Karpas-422 (cell line): ENCODE measurements at places on chromosomes 12 and 14.

DNA sequence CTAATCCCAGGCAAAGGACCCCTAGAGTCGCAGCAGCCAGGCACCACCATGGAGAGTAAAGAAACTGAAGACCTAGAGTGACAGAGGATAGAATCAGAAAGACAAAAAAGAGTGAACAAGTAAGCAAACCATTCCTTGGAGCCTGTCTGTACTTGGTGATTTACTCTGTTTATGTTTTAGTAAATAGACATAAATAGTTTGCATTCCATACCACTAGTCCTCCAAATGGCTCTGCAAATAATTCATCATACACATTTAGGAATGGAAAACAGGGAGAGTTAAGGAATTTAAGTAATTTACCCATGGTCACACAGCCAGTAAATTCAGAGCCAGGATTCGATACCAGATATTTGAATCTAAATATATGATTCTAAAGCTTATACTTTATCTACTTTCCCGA, 2.8 kb downstream of the OLR1 start:
- no peak for DNase-seq

DNA sequence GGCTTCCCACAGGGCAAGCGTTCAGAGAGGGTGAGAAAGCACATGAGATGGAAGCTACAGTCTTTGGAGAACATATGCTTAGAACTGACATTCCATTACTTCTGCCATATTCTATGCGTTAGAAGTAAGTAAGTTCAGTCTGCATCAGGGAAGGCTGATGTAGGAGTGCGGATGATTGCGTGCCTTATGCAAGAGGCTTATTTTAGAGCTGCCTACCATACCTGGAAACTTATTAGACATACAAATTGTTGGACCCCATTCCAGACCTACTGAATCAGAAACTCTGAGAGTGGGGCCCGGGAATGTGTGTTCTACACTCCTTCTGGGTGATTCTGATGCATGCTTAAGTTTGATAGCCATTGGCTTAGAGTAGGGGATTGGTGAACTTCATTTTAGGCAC, 174.9 kb downstream of the KTN1 start:
- no peak for DNase-seq

DNA sequence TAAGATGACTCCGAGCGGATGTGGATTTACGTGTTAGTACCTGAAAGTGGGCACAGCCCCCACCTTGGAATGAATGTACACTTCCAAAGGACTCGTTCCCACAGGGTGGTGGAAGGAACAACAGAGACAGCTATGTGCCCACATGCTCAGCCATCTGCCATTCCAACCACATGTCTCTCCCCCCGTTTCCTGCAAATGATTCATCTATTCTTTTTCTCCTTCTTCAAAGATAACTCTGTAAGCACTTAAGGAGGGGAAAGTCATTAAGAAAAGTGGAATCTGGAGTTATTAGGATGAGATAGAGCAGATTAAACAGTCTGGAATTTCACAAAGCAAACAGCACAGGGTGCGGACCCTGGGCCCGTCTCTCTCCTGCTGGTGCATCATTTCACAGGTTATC, 18.5 kb upstream of the DUSP6 start:
- no peak for DNase-seq

- DNase-seq, result no peak
Measured at GRCh38 chr12:57760347-57760982, 5.6 kb downstream of the MARCHF9 start.

DNA sequence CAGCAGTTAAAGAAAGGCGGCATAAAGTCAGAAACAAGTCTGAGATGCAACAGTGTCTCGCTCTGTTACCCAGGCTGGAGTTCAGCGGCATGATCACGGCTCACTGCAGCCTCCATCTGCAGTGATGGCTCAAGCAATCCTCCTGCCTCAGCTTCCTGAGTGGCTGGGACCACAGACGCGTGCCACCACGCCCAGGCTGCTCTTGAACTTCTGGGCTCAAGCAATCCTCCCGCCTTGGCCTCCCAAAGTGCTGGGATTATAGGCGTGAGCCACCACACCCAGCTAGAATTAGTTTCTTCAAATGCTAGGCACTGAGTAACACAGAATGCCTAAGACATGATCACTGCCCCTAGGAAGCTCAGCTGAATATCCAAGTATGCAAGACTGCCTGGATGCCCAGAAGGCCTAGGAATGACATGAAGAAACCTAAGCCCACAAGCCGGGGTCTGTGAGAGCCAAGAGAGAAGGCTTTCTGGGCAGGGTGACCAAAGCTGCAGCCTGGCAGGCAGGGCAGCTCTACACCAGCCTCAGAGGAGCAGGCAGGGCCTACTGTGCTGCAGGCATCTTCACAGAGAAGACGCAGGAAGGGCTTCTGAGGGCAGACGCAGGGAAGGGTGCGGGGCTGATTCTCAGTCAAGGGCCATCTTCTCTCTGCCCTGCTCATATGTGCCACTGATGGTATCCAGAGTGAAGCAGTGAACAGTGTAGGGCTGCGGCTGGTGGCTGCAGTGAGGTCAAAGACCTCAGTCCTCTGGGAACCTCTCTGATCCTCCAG, 4.3 kb upstream of the PPP2R5C start:
- no peak for DNase-seq

DNA sequence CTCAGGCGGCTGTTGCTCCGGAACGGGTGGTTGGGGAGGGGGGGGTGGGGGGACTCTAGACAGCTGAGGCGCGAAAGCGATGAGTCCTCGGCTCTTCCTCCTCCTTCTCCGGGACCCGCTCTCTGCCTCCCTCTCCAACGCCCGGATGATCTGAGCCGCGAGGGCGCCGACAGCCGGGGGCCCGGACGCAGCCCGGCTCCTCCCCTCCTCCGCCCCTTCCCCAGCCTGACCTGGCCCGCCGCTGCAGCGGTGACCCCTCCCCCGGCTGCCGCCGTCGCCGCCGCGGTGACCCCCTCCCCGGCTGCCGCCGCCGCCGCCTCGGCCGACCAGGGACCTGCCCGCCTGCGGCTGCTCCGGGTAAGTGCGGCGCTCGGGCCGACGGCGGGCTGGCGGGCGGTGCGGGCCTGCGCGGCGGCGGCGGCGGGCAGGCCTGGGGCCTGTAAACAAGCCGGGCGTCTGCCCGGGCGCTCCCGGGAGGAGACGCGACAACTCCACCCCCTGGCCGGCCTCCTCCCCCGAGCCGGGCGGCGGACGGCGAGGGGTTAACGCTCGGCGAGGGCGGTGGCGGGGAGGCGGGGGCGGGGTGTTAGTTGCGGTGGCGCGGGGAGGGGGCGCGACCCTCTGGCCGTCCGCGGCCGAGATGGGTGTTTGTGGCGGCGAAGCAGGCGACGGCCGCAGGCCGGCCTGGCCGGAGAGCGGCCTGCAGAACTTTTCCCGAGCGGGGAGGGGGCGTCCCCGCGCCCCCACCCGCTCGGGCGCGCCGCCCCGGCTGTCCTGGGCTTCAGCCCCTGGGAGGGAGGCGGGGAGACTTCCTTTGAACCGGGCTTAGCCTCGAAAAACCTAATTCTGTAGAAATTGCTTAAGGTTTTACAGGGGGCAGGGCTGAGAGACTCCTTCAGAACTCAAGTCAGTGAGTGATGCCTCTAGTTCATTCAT, 568 bp downstream of the PPM1A start:
- DNase-seq, result peak; percentile 92

DNA sequence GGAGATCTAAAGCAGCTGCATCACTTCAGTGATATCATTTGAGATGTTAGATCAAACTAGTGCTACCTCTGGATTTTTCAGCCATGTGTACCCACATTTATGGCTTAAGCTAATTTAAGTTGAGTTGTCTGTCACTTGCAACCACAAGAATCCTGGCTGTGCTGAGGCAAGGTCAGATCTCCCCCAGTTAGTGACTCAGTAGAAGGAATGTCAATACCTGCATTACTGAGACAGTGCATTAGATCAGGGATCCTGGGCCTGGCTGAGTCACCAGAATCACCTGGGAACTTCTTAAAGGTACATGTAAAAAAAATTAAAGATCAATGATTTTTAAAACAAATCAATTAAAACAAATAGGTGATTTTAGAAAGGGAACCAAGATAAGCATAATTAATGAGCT, 84.6 kb upstream of the GRIN2B start:
- no peak for DNase-seq

GRCh38 chr12:9273276-9273675, 65.1 kb upstream of the PZP start:
- DNase-seq, result no peak

GRCh38 chr12:130847112-130847511, 8.1 kb upstream of the STX2 start:
- DNase-seq, result no peak

DNA sequence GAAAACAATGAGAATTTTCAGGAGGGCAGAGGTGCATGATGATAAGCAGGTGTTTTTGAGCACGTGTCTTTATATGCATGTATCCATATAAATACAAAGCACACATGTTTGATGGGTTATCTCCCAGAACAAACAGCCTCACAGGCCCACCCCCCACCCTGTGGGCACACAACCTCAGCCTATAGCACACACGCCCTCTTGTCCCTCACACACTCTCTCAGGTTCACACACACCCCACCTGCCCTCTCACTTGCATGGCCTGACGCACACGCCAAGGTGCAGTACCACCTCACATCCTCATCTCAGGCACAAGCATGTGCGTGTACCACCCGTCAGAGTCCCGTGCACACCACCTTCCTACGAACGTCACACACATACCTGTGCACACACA, 8.6 kb upstream of the KRT8 start:
- no peak for DNase-seq

GRCh38 chr14:75259510-75259855, 19.1 kb upstream of the FOS start:
- DNase-seq, result peak; percentile 67

DNA sequence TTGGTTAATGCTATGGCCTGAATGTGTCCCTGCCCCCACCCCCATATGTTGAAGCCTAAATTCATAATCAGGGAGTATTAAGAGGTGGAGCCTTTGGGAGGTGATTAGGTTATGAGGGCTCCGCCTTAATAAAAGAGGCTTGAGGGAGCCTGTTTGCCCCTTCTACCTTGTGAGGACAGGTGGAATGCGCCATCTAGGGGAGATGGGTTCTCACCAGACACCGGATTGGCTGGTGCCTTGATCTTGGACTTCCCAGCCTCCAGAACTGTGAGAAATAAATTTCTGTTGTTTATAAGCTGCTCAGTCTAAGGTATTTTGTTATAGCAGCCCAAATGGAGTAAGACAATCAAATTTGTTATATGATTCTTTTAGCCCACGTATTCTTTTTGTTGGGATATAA, 148.3 kb downstream of the PTCSC3 start:
- DNase-seq, result peak; percentile 94

GRCh38 chr12:14207905-14208551, 157.5 kb upstream of the ATF7IP start:
- DNase-seq, result no peak

DNA sequence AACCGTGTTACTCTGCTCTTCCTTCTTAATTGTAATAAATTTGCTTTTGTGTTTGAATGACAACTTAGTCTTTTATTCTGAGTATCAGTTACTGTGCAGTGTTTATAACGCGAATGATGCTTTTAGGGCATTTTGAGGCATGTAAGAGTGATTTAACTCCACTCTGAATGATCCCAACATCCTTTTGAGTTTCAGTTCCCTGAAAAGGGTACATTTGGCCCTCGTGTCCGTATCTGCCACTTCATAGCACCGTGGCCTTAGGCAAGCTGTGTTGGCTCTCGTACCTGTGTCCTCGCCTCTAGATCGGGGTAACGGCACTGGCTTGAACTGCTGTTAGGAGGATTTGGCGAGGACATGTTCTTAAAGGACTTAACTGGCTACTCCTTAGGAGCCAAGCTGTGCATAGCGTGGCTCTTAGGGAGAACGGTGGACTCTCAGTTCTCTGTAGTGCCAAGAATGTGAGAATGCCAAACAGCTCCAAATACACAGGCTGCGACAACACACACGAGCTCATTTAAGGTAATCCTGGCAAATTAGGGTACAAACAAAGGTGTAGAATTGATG, 92.0 kb downstream of the PPP2R5C start:
- DNase-seq, result no peak

- DNase-seq, result no peak
Measured at GRCh38 chr12:26131936-26132335, 7.1 kb upstream of the BHLHE41 start.

DNA sequence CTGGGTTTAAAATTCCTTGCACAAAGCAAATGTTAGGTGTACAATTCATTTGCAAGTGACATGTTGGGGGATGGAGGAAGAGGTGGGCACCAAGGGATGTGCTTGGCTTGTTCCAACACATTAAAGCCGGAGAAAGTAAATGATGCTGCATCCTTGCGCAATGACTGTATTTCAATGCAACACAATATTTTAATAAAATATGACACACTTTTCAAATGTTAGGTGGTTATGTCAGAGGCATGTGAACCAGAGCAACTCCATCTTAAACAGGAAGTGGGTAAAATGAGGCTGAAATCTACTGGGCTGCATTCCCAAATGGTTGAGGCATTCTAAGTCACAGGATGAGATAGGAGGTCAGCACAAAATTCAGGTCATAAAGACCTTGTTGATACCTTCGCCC, 53.6 kb upstream of the ARHGAP5 start:
- DNase-seq, result no peak

GRCh38 chr14:74610866-74611649, 979 bp downstream of the LTBP2 start:
- no peak for DNase-seq

GRCh38 chr12:58481811-58482210, 438.5 kb downstream of the LRIG3 start:
- DNase-seq, result no peak

- DNase-seq, result no peak
Measured at GRCh38 chr14:58738876-58739275, 101.1 kb downstream of the DACT1 start.

DNA sequence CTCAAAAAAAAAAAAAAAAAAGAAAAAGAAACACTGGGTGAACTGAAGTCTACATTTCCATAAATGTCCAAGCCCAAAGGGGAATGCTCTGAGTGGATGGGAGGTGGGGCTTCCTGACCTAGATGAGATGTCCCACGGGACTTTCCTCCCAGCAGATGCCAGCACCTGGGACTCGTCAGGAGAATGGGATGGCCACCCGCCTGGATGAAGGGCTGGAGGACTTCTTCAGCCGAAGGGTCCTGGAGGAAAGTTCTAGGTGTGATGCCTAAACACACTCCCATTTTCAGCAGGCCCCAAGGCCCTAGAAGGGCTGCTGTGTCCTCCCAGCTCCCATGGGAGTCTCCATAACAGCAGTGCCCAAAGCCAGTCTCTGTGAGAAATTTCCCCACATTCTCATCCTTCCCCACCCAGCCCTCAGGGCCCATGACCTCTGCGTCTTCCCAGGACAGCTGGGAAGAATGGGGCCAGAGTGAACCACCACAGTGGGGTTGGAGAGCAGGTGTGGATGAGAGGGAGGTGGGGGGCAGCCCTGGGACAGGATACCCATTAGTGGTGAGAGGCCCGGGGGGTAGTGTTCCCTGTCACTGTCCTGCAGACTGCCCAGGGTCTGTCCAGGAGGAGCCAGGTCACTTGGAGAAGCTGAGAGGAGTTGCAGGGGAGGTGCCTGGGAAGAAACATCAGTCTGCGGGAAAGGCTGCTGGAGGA, 7.1 kb upstream of the CPNE6 start:
- DNase-seq, result no peak

GRCh38 chr14:92848887-92849286, 54.8 kb downstream of the GOLGA5 start:
- DNase-seq, result no peak

- DNase-seq, result no peak
Measured at GRCh38 chr14:89418452-89418851, 1.4 kb upstream of the FOXN3 start.
